MCF 10A (cell line): ENCODE measurements at places on chromosomes 2 and 18. TPM values are rescaled to one million over a fixed set of nuclear protein-coding genes. Genes with fewer than 3 reads are reported as not detected.

ACVR1C gene
- total RNA-seq = 0.12 and 0.17 TPM in 2 replicates

MC2R gene
- total RNA-seq = not detected in 2 replicates

GCKR gene
- not detected in 2 replicates for total RNA-seq

REG1B gene
- total RNA-seq = not detected in 2 replicates

ESPNL gene
- not detected in 2 replicates for total RNA-seq

GDF7 gene
- total RNA-seq = not detected in 2 replicates

TUBA4B gene
- total RNA-seq = not detected in 2 replicates

ERFE gene
- total RNA-seq = 14.5 and 18.1 TPM in 2 replicates

TMEM178A gene
- total RNA-seq = 0.66 and 0.86 TPM in 2 replicates

C2orf78 gene
- not detected in 2 replicates for total RNA-seq
